ENCODE measurements at places on chromosomes 11 and 22.

DNA sequence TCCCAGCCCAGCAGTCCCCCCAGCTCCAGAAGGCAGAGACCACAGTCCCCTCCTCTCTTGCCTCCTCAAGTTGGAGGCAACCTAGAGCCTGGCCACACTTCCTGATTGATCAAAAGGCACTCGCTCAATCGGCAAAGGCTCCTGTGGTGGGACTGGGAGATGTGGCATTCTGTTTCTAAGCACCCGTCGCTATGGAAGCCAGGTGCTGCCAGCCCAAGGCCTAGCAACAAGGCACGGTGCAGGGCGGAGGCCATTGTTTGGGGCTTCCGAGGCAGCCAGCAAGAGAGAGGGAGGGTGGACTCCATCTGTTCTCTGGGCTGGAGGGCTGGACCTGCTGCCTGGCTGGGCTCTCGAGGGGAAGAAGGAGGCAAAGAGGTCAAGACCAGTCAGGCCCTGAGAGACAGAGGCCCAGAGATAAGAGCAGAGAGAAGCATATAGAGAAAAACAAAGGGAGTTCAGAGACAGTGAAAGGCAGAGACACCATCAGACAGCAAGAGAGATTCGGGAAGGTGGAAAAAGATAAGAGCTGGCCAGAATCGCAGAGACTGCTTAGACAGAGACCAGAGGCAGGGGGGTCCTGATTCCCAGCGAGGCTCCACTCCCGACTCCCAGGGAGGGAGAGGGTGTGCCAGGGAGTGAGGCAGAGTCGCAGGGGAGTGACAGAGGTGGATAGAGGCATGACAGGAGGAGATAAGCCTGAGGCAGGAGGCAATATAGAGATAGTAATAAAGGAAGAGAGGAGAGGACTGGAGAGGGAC is 21.2 kb downstream of the PDE2A start:
- no peak for DNase-seq

GRCh38 chr22:44623771-44624510 is 78.1 kb upstream of the PRR5 start:
- DNase-seq: no peak

DNA sequence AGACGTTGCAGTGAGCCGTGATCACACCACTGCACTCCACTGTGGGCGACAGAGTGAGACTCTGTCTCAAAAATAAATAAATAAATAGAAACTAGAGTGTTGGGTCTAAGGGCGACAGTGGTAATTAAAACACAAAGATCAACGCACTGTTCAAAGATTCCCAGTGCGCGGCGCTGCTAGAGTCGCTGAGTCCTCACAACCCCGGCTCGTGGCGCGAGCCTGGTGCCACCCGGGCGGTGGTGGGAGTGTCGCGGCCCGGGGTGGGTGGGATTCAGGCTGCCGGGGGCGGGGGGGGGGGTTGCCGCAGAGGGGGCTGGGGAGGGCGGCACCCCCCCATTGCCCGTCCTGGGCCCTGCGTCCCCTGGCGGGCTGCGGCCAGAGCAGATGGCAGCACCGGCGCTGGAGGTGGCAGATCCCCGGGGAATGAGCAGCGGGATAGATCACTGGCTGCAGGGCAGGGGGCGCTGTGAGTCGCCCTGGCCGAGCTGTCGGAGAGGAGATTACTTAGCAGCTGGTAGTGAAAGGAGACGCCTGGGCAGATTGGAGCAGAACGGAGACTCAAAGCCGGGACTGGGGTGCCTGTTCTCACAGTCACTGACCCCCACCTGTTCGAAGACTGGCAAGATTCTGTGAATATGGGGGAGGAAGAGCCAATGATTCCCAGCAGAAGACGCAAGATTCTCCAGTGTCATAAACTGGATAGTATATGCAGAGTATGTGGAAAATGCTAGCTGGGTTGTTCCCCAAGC is 30.2 kb upstream of the APOBEC3A start:
- DNase-seq: peak; percentile 38

DNA sequence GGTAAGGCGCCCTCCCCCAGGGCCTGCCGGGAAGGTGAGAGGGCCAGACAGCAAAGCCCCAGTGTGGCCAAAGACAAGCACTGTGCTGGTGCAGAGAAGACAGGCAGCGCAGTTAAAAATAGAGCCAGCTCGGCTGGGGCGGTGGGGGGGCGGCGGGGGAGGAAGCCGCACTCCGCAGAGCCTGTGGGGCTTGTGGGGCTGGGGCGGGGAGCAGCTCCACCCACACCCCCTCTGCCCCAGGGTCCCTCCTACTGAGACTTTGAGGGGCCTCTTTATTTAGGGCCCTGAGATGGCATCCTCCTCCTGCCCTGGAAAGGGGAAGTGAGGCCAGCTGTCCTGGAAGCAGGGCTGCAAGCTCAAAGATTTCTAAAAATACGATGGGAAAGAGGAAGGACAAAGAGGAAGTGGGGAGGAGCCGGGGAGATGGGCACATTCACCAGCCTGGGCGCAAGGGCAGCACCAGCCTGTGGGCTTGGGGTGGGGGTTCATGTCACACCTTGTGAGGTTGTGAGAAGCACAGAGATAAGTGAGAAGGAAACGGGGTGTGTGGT is 2.6 kb downstream of the CYTH4 start:
- peak; percentile 65 for DNase-seq

- DNase-seq: no peak
Observed at GRCh38 chr11:35223991-35224390, 85.0 kb downstream of the CD44 start.

GRCh38 chr11:17505146-17505545 is 28.5 kb upstream of the ABCC8 start:
- no peak for DNase-seq

- DNase-seq: no peak
Observed at GRCh38 chr22:44436736-44437135, 61.3 kb downstream of the RTL6 start.

DNA sequence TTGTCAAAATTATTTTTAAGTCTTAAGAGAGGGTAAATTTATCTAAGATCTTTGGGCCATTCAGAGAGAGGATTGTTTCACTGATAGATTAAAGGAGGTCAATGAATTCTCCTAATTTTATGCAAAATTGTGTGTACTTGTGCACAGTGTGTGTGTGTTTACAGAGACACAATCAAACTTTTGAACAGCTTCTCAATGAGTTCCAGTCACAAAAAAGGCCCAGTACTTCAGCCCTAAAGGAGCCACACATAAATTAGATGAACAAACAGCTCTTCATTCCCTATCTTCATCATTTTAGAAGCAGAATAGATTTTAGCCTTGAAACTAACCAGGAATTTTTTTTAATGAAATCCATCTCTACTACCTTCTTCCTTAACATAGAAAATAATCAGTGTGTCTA is 9.7 kb downstream of the GRIA4 start:
- no peak for DNase-seq

DNA sequence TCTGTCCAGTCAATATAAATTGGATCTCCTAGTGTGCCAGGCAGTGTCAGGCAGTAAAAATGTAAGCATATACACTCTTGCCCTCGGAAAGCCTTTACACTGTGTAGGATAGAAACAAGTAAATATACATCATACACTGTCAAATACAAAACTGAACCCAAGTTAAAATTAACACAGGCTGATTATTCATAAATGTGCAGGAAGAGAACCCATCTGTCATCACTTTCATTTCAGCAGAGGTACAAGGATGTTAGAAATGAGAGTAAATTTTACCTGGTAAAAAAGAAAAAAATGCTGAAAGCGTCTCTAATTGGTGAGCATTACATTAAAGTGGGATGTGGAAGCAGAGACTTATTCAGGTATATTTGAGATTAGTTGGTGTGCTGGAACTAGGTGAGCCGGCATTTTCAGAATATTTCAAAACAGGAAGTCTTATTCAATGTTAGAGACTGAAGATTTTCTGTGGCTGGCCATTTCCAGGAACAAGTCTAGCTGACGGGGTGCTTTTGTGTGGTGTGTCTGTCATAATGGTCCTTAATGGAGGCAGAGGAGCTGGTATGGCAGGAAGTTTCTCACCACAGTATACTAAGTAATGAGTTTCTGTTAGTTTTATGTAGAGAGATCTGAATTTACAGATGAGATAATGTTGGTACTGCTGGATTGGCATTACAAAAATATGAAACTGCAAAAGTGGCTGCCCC is 192.6 kb downstream of the CASP12 start:
- peak; percentile 84 for DNase-seq

GRCh38 chr11:7523416-7524210 is 9.8 kb downstream of the PPFIBP2 start:
- no peak for DNase-seq

DNA sequence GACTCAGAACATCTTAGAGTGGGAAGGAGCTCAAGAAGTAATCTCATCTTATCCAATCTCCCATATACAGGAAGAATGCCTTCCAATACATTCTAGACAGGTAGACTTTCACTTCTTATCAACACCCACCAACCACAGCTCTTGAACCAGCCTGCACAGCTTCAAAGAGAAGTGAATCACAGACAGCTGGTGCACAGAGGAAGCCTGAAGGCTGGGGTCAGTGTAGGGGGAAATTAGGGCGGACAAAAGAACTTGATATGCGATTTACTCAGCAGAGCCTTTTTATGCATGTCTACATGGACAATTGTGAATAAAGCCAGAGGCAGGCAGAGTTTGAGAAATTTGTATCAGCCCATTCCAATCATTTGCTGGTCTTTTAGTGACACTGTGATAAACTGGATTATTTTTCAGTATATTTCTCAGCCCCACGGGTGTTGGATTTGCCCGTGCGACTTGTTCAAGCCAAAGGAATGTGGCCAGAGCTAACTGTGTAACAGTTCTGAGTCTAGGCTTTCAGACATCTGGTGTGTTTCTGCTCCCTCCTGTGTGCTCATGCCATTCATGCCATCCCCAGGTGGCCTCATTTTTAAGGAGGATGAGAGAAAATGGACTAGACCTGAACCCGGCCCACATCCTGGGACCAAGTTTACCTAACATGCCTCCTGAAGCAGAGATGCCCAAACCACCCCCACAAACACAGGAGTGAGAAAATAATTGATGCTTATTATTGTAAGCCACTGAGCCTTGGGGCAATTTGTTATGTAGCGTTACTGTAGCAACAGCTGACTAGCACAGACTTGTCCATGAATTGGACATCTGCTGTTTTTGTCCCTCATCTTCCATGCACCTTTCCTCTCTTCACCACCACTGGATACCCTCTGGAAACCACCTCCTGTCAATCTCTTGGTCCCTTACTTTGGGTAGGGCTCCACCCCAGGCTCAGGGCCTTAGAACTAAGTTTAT is 137.5 kb upstream of the HSD17B12 start:
- no peak for DNase-seq

DNA sequence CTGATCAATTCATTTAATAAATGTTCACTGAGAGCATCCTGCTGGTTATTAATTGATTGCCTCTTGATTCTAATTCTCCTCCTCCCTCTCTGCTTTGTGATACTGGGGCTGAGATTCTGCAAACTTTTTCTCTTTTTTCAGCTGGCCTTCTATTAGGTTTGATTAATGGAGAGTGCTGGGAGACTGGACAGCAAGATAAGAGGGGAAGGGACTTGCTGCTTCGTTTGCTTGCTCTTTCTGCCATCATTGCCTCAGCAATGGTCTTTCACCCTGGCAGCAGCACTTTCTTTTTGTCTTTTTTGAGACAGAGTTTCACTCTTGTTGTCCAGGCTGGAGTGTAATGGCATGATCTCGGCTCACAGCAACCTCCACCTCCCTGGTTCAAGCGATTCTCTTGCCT is 7.1 kb downstream of the DNHD1 start:
- no peak for DNase-seq
